Pancreas (tissue), 10 donors: ENCODE measurements at places on chromosomes 11 and 22. TPM values are rescaled to one million over a fixed set of nuclear protein-coding genes. Genes with fewer than 3 reads are reported as not detected.

DNA sequence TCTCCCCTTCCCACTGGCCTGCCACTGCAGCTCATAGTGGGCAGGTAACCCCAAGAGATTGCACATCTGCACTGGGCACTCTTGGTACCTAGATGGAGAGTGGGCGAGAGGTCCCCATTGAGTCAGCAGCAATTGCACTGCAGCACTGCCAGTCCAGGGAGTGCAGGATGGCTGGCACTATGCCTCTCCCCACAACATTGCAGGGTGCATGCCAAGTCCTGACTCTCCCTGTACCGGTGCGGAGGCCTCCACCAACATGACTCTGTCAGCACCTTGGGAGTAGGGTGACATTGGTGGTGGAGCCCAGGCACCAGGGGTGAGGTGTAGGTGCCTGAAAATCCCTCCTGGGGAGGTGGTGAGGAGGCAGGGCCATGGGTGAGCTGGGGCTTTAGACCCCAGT is 82.2 kb downstream of the TRAF6 start:
- no peak overlapping the region for H3K4me3 ChIP-seq
- DNase-seq = no peak
- H3K27me3 ChIP-seq = no peaks in the 10 kb centered on the region
- no peak overlapping the region for H3K27ac ChIP-seq
- H3K36me3 ChIP-seq = no peaks in the 10 kb centered on the region
- no peaks in the 10 kb centered on the region for H3K4me1 ChIP-seq

- DNase-seq = no peak
- no peak overlapping the region for H3K4me3 ChIP-seq
- no peaks in the 10 kb centered on the region for H3K4me1 ChIP-seq
- H3K27ac ChIP-seq = no peak overlapping the region
Observed at GRCh38 chr11:42473106-42473505, 838.7 kb upstream of the API5 start.

- no peaks in the 10 kb centered on the region for H3K36me3 ChIP-seq
- H3K4me1 ChIP-seq = peaks cover 42% of the 10 kb centered on the region
- H3K4me3 ChIP-seq = no peak overlapping the region
- H3K27ac ChIP-seq = peak overlapping the region; percentile 61
- no peaks in the 10 kb centered on the region for H3K27me3 ChIP-seq
Observed at GRCh38 chr11:44568658-44569473, 3.4 kb downstream of the CD82 start.

DNA sequence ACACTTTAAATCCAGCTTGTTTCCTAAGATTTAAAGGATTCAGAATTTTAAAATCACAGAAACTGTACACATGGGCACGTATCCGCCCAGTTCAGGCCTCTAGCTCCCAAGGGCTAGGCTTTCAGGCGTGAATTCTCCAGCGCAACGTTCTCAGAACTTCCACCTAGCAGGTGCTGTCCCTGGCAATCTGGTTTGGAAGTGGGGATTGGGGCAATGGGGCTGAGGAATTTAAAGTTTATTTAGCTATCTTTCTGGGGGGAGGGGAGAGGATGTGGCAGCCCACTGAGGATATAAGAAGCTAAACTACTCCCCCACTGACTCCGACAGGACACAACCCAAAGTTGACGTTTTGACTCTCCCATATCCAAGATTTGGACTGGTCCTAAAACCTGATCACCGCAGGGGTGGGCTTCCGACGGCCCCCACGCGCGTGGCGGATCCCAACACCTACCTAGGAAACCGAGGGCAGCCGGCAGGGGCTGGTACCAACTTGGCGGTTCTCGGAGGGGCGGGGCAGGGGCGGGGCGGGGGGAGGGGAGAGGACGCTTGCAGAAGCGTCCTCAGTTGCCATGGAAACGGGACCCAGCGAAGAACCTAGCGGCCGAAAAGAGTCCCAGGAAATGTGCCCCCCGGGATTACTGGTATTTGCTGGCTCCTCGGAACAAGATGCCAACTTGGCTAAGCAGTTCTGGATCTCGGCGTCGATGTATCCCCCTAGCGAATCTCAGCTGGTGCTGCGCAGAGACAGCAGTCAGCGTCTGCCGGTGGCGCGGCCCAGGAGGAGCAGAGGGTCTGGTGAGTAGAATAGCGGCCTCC is at the start of gene HOATZ:
HOATZ (plus strand) TSS at position 563 of the 816 bp plus-strand sequence; CDS start at position 570, 7 bp downstream.
- no peaks in the 10 kb centered on the region for H3K36me3 ChIP-seq
- no peaks in the 10 kb centered on the region for H3K27me3 ChIP-seq
- peaks cover 4% of the 10 kb centered on the region for H3K4me1 ChIP-seq
- no peak for DNase-seq
- no peak within 1 kb of the TSS for H3K4me3 ChIP-seq

- no peak overlapping the region for H3K27ac ChIP-seq
- DNase-seq = no peak
- H3K4me3 ChIP-seq = no peak overlapping the region
- H3K4me1 ChIP-seq = no peaks in the 10 kb centered on the region
- no peaks in the 10 kb centered on the region for H3K36me3 ChIP-seq
- no peaks in the 10 kb centered on the region for H3K27me3 ChIP-seq
Observed at GRCh38 chr22:28703436-28703835, 23.8 kb upstream of the TTC28 start.

GRCh38 chr22:45908961-45909360 is 68.0 kb downstream of the WNT7B start:
- no peaks in the 10 kb centered on the region for H3K4me1 ChIP-seq
- no peaks in the 10 kb centered on the region for H3K36me3 ChIP-seq
- no peaks in the 10 kb centered on the region for H3K27me3 ChIP-seq
- no peak overlapping the region for H3K27ac ChIP-seq

DNA sequence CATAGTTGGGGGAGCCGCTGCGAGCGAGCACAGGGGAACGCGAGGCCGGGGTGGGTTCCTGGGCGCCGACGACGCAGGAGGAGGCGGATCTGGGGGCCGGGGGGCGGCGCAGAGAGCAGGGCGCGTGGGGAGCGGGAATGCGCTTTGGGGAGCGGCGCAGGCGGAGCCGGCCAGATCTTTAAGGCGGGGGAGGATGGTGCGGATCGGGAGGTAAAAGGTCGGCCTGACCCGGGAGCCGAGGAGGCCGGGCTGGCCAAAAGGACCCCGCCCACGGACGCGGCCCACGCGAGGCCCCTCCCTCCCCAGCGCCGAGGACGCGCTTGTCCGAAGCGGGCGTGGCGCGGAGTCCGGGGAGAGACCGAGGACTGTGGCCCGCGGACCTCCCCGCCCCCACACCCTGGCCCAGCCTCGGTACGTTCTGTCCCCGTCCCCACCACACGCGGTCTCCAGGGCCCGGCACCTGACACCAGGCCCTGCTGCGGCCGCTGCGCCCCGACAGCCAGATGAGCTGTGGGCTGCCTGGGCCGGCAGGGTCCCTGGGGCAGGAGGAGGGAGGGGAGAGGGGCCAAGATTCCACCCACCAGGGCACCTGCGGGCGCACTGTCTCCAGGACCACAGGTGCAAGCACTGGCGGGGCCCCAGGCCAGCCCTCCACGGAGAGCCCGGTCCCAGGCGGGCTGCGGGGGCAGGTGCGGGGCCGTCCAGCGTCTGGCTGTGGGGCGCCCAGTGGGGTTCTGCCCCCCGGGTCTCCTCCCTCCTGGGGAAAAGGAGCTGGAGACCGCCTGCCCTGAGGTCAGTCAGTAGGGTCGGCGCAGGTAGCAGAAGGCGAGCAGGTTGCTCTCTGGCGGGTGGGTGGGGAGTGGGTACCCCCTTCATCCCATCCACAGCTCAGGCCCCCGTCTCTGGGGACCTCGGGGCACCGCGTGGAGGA is 10.9 kb downstream of the PIM3 start:
- H3K27me3 ChIP-seq = no peaks in the 10 kb centered on the region
- H3K36me3 ChIP-seq = no peaks in the 10 kb centered on the region
- H3K4me1 ChIP-seq = peaks cover 20% of the 10 kb centered on the region
- peak overlapping the region; percentile 3 for H3K4me3 ChIP-seq
- peak overlapping the region; percentile 44 for H3K27ac ChIP-seq

GRCh38 chr11:88482871-88483301 is 145.3 kb upstream of the CTSC start:
- no peaks in the 10 kb centered on the region for H3K36me3 ChIP-seq
- DNase-seq = no peak
- no peak overlapping the region for H3K27ac ChIP-seq
- no peaks in the 10 kb centered on the region for H3K27me3 ChIP-seq
- H3K4me1 ChIP-seq = no peaks in the 10 kb centered on the region

GRCh38 chr22:21446827-21447690 is 20.1 kb upstream of the TMEM191C start:
- H3K27me3 ChIP-seq = no peaks in the 10 kb centered on the region
- DNase-seq = peak; percentile 75
- peaks cover 11% of the 10 kb centered on the region for H3K36me3 ChIP-seq
- H3K4me3 ChIP-seq = no peak overlapping the region
- no peak overlapping the region for H3K27ac ChIP-seq
- H3K4me1 ChIP-seq = no peaks in the 10 kb centered on the region

- H3K27ac ChIP-seq = no peak overlapping the region
- H3K27me3 ChIP-seq = no peaks in the 10 kb centered on the region
- peak; percentile 41 for DNase-seq
- H3K4me3 ChIP-seq = no peak overlapping the region
- no peaks in the 10 kb centered on the region for H3K36me3 ChIP-seq
Observed at GRCh38 chr22:39130892-39131855, 21.3 kb downstream of the CBX7 start.

GRCh38 chr11:11618973-11619435 is 2.8 kb downstream of the GALNT18 start:
- no peaks in the 10 kb centered on the region for H3K36me3 ChIP-seq
- H3K27ac ChIP-seq = no peak overlapping the region
- H3K4me1 ChIP-seq = no peaks in the 10 kb centered on the region
- DNase-seq = no peak
- H3K4me3 ChIP-seq = no peak overlapping the region

DNA sequence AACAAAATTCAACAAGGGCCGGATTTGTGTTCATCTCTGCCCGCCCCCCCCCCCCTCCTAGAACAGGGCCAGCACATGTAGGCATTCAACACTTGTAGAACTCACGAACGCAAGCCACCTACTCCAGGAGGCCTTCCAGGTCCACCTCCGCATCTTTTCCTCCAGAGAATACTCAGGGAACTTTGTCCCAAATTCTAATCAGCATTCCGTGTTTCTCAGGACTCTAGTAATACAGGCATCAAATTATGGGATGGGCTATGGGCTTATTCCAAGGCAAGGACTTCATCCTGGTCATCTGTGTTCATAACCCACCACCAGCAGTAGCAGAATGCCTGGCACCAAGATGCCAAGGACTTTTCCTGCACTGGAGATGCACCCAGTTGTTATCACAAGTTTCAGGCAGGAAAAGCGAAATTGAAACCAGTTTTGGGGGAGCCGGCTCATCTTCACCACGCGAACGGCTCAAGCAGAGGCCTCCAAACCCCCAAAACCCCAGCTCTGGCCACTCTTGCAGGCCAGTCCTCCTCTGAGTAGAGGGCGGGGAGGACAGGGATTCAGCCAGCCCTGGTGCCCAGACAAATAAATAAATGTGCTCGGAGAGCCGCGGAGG is 462 bp downstream of the UBE2L6 start:
- no peaks in the 10 kb centered on the region for H3K4me1 ChIP-seq
- no peaks in the 10 kb centered on the region for H3K27me3 ChIP-seq
- no peak for DNase-seq
- no peaks in the 10 kb centered on the region for H3K36me3 ChIP-seq

GRCh38 chr11:119729581-119729927 is 554 bp upstream of the NECTIN1 start:
- no peaks in the 10 kb centered on the region for H3K4me1 ChIP-seq
- peak overlapping the region; percentile 77 for H3K4me3 ChIP-seq
- peak overlapping the region; percentile 85 for H3K27ac ChIP-seq
- peak; percentile 68 for DNase-seq

DNA sequence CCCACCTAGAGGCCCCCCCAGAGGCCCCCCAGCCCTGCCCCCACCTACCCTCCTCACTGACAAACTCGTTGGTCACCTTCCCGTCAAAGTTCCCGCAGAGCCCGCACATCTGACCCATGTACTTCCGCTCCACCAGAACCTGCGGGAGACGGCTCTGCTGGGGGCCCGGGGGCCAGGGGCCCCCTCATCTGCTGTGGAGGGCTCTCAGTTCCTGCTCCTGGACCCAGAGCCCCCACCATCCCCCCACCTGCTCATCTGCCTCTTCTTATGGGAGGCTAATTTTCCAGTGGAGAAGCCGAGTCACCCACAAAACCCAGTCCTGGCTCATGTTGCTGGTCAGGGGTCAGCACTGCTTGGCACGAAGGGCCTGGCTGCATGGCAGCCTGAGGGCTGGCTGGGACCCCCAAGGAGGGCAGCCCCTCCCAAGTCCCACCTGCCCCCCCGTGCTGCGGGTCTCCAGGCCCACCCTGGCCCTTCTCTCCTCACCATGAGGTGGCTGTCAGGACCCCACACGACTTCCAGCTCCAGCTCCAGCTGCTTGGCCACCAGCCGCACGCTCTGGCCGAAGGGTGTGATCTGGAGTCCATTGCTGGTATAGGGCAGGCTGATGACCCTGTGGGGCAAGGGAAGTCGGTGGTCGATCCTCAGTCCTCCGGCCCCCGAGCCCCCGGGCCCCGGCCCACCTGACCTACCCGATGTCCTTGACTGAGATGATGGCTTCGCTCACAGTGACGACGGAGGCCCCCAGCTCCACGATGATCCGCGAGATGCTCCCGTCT is 5.2 kb downstream of the MUC6 start:
- no peak for DNase-seq
- peaks cover 19% of the 10 kb centered on the region for H3K4me1 ChIP-seq

DNA sequence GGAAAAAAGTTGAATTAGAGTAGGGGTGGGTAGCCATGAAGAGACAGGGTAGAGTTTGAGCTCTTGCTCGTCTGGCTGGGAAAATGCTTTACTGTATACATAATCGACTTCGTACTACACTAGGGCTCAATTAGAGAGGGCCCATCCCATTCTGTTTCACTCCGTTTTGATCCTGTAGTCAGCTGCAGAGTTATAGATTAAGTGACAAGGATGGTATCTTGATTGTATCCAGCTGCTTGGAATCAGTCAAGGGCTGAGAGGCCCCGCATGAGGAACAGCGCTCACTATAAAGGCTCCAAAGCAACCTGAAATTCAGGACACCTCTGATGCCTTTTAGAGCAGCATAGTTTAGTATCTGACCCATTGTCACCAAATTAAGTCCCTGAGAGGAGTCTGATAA is 81.6 kb downstream of the ALX4 start:
- H3K36me3 ChIP-seq = no peaks in the 10 kb centered on the region
- no peaks in the 10 kb centered on the region for H3K4me1 ChIP-seq
- no peak for DNase-seq

AP2A2 gene
- total RNA-seq = 56.1 TPM

NRIP3 gene
- 0.44 TPM for total RNA-seq

GSTT2B gene
- 9.9 TPM for total RNA-seq

WBP2NL gene
- 1.4 TPM for total RNA-seq

MSANTD4 gene
- 7.7 TPM for total RNA-seq

FOLR3 gene
- 0.40 TPM for total RNA-seq
